ENCODE measurements at places on chromosomes 1 and 21.

DNA sequence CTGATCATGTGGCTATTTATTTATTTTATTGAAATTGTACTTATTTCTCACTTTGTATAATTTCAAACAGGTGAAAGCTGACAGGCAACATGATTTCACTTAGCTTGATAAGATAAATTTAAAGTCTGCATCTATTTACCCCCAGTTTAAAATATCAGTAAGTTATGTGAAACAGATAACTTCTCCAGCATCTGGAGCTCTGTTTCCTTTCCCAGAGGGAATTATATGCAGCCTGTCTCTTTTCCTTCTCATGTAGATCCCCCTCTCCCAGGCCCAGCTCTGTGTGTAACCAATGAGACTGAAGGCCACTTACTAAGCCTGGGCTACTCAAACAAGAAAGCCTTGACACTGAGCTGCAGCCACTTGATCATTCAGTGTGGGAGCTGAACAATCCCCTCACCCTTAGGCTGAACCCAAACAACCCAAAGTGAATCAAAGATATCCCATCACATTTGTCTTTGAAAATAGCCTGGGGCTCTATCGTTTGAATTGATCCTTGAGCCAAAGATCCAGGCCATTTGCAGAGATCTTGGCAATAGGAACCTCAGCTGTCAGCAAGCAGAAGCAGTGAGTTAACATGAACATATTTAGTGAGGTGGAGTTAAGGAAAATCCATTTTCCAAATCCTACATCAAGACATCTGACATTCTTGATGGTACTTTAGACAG lies 383.9 kb downstream of the TGFB2 start:
- no peak for DNase-seq

DNA sequence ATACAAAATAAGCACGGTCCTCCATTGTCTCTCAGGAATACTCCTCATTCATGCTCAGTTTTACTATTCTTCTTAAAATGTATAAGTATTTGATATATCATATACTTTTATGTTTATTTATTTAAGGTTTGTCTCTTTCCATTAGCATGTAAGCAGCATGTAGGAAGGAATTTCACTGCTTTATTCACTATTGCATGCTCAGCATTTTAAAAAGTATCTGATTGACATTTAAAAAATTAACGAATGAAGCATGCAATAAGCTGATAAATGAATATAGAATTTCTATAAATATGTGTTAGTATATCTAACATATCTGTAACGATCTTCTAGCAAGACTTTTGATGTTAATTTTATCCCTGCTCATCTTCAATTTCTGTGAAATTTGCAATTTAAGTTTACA lies 402.7 kb upstream of the BRINP3 start:
- no peak for DNase-seq

DNA sequence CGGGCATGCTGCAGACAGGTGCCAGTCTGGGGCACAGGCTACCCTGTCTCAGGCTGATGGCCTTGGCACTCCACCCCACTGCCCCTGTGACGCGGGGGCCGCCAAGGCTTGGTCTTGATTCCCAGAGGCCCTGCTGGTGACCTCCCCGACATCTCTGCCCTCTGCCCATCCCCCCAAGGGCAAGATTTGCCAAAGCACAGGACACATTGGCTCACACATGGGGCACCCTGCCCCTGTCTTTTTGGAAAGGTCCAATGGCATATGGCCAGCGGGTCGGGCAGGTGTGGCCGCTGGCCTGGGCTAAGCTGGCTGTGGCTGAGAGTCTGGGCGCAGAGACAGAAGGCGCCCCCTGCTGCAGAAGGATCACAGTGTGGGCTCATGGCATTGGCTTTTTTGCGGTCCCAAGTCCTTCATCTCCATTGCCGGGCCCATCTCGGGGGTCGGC lies 4.6 kb downstream of the MIB2 start:
- no peak for DNase-seq

GRCh38 chr1:81954534-81955020 lies 153.8 kb downstream of the ADGRL2 start:
- no peak for DNase-seq

DNA sequence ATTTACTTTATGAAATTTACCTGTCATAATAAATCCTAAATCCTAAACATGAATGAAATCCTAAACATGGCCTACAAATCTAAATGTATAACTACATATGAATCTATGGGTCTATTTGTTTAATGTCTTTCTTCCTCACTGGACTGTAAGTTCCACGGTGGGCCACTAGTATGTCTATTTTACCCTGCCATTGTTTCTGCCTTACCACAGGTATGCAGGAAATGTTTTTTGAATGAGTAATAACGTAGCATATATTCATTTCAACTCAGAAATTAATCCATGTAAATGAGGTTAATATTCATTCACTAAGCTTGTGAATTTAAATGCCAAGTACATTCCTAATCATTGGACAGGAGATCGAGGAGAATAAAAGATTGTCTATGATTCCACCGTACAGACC lies 35.3 kb downstream of the B3GALNT2 start:
- DNase-seq = no peak

- no peak for DNase-seq
Observed at GRCh38 chr21:39332175-39332574, 16.7 kb downstream of the HMGN1 start.

- DNase-seq = no peak
Observed at GRCh38 chr1:64363111-64363510, 106.8 kb upstream of the CACHD1 start.

- DNase-seq = no peak
Observed at GRCh38 chr1:5985250-5985649, 7.0 kb downstream of the NPHP4 start.

DNA sequence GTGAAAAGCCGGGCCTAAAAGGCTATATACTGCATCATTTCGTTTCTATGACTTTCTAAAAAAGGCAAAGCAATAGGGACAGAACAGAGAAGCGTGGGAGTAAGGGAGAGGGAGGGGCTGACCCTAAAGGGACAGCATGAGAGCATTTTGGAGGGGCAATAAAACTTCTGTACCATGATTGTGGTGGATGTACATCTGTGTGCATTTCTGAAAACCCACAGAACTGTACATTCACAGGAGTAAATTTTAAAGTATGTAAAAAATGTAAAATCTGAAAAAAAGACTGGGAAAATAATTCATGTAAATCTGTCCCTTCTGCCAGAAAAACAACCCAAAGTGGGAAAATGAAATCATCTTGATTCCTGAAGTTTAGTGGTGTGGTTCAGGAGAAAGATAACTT lies 235.4 kb downstream of the CENPF start:
- no peak for DNase-seq

DNA sequence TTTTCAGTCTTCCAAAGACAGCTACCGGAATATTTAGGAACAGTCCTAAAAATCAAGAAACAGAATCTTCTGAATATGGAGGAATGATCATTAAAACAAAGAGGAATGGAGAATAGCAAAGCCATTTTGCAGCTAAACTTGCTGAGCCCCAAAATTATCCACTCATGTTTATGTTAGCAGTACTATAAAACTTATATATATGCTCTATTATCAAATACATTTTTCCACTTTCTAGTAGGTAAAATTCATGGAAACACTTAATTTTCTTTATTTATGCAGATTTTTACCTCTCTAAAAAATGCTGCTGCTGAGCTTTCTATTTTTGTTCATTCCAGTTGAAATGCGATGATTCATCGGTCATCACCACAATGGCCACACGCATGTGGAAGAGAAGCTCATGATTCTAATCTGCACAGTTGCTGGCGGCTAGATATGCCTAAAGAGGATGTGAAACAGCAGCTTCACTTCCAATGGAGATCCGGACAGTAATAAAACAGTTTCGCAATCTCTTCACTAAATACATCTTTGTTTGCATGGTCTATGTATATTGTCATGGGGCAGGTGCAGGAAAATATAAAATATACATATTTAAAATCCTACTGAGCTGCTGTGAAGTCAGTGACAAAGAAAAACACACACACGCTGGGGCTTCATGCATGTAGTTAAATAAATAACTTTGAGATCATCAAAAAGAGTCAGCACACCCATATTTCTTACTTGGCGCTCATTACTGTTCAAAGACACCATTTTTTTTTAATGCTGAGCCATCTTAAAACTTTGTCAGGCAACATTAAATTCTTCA lies 292.2 kb downstream of the SMYD3 start:
- no peak for DNase-seq

- DNase-seq = no peak
Observed at GRCh38 chr1:227234998-227235405, 83.3 kb downstream of the CDC42BPA start.

DNA sequence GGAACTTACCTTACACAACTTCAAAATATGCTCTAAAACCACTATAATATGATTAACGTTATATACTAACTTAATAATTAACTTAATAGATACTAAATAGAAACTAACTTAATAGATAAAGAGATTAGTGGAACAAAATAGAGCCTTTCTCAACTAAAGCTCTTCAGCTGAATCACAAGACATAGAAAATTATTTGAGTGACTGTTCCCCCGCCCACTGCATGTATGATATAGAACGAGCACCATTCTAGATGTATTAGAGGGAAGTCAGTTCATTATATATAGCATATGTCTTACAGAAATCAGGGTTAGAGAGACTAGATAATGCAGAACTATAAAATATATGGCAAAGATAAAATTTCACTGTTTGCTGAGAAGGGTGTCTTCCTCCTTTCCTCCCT lies 16.3 kb downstream of the LYPLAL1 start:
- no peak for DNase-seq

GRCh38 chr21:29265690-29266479 lies 32.8 kb upstream of the BACH1 start:
- no peak for DNase-seq

DNA sequence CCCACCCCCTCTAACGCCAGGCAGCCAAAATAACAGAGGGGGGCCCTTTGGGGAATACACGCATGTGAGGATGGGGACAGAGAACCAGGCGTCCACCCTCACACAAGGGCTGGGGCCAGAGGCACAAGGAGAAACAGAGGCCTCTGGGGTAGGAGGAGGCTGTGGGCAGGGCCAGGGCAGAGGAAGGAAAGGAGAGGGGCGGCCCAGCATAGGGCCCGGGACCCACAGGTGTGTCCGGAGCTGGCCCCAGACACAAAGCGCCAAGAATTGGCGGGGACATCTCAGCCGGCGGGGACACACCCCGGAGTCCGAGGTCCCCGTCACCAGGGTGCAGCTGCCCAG lies 6.7 kb downstream of the PLEKHG5 start:
- DNase-seq = no peak

DNA sequence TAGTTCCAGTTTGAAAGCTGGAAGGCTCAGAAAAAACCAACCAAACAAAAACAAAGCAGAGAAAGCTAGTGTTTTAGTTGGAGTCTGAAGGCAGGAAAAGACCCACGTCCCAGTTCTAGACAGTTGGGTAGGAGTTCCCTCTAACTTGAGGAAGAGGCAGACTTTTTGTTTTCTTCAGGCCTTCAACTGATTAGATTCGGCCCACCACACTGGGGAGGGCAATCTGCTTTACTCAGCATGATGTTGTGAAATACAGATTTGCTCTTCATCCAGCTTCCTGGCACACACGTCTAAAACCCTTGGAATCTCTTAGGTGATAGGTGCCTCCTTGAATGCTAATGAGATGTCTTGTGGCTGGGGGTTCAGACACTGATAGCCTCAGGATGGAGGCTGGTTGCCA lies 49.1 kb upstream of the CSF3R start:
- DNase-seq = no peak

DNA sequence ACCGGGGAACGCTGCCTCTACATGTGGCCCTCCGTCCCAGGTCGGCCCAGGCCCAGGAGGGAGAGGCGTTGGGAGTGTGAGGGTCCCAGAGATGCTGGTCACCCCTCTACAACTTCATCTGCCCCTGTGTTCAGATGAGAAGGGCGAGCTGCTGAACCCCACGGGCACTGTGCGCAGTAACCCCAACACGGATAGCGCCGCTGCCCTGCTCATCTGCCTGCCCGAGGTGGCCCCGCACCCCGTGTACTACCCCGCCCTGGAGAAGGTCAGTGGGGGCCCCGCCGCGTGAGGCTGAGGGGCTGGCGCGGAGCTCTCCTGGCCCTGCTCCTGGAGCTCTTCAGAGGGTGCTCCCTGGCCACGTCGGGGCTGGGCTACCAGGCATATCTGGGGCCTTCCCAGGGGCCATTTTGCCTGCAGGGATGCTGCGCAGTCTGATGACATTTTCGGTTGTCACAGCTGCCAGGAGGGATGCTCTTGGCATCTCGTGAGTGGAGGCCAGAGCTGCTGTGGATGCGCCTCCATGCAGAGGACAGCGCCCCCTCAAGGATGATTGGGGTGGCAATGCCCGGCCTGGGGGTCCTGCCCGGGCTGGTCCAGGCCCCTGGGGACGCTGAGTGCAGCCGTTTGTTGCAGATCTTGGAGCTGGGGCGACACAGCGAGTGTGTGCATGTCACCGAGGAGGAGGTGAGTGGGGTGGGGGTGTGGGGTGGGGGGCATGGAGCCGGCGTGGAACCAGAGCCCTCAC lies 68.6 kb downstream of the PIK3CD start:
- DNase-seq = no peak

- no peak for DNase-seq
Observed at GRCh38 chr1:55774446-55774845, 559.3 kb upstream of the USP24 start.

DNA sequence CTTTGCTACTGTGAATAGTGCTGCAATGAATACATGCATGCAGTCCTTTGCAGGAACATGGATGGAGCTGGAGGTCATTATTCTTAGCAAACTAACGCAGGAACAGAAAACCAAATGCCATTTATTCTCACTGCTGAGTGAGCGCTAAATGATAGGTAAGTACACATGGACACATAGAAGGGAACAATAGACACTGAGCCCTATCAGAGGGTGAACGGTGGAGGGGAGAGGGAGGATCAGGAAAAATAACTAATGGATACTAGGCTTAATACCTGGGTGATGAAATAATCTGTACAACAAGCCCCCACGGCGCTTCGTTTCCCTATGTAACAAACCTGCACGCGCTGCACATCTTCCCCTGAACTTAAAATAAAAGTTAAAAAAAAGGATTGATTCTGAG lies 8.9 kb downstream of the NIBAN1 start:
- no peak for DNase-seq

- no peak for DNase-seq
Observed at GRCh38 chr21:23900727-23901126, 1706.6 kb downstream of the MRPL39 start.

DNA sequence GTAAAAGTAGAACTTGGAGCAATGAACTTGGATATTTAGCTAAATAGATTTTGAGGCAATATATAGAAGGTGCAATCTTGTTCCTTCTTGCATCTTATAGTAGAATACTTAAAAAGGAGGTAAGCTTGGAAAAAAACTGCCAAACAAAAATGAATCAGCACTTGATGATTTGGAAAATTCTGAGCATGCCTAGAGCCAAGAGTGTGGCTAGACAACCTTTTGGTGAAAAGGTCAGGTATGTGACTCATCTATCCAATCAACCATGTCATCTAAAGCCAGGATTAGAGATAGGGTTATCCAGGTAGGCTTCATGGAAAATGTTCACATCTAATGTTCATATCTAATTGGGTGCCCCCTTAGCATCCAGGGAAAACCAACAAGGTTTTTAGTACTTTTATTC lies 515.0 kb downstream of the COL11A1 start:
- no peak for DNase-seq

GRCh38 chr1:162596514-162597170 lies 35.1 kb downstream of the UAP1 start:
- DNase-seq = no peak

GRCh38 chr1:233485385-233485784 lies 128.5 kb upstream of the KCNK1 start:
- DNase-seq = no peak

- no peak for DNase-seq
Observed at GRCh38 chr1:182357913-182358312, 33.7 kb downstream of the GLUL start.
